EH (cell line): ENCODE measurements at places on chromosomes 6 and 20.

GRCh38 chr20:47204008-47204849, 152.3 kb downstream of the ZMYND8 start:
- DNase-seq: peak; percentile 68

DNA sequence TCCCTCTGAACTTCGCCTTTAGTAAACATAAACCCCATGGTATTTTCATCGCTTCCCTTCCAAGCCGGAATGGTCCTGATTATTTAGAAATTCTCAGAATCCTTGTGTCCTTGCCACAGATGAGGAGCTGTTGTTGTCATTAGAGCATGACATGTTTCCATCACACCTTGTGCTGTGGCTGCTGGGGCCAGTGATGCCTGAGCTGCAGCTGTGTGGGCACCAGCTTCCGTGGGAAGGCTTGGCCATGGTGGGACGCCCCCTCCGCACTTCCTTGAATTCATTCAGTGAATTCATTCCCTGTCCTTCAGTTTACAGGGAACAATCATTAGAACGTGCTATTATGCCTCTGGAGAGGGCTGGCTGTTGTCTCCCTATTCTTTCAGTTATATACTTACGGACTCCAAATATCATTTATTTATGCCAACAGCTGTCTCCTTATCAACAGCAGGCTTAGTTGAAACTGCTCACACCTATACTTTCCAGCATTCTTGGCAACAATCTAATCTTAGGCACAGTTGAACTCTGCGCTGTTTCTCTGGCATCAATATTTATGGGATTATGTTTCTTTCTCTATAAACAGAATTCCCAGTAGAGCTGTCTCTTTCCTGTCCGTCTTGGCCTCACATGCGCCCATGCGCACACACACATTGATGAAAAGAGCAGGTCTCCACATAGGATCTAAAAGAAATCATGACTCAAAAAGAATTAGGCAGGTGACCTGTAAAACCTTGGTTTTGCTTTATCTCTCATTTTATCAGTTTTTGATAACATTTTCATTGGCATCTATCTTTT, 9.0 kb downstream of the ADGRF1 start:
- no peak for DNase-seq

- DNase-seq: peak; percentile 42
Observed at GRCh38 chr6:13496513-13497190, 9.3 kb upstream of the GFOD1 start.

GRCh38 chr6:43950731-43951062, 176.6 kb downstream of the MRPL14 start:
- DNase-seq: no peak

GRCh38 chr20:59831916-59832270, 101.5 kb downstream of the SYCP2 start:
- DNase-seq: no peak

GRCh38 chr6:3151691-3152090, 5.7 kb downstream of the TUBB2A start:
- no peak for DNase-seq

DNA sequence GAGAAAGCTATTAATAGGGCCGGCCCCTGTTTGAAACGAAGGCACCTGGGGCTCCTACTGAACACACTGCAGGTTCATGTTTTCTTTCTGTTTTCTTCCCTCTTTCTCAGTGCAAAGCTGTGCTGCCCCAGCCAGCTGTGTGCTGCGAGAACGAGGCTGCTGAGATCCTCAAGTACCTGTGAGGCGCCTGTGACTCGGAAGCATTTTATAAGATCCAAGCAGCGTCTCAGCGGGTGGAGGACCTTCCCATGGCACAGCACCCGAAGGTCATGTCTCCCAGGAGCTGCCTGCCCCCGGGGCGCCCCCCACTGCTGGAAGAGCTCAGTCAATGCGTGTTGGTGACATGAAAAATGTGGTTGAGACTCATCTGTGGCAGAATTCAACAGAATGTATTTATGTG, 66.3 kb downstream of the SMOC2 start:
- DNase-seq: no peak

DNA sequence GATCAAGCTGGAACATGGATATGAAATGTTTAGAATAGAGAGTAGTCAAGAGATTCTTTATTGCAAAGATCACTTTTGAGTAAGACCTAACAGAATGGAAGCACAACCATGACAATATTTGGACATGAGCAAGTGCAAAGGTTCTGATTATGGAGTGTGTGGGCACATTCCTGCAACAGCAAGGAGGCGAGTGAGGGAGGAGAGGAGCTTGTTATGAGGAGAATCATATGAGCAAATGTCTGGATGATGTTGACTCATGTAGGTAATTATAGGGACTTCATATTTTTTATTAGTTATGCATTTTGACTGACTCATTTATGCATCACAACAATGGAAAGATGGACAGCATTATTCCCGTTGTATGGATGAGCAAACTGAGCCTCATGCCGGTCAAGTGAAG, 100.8 kb upstream of the SLC35B3 start:
- no peak for DNase-seq

DNA sequence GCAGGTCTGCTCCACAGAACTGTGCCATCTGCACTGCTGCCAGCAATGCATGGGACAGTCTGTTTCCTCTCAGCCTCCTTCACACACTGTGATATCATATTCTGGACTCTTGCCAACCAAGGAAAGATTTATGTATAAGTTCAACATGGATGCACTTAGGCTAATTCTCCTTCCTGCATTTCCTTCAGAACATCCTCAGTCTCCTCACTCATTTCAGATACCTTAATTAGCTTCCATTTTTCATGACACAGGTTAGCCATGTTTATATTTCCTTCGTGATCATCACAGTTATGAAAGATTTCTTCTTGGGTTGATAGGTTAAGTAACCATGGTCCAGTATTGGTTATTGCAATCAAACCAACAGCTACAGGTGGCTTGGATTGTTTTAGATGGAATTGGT, 46.4 kb upstream of the DDR1 start:
- no peak for DNase-seq

GRCh38 chr20:47189060-47189459, 167.4 kb downstream of the ZMYND8 start:
- peak; percentile 60 for DNase-seq

DNA sequence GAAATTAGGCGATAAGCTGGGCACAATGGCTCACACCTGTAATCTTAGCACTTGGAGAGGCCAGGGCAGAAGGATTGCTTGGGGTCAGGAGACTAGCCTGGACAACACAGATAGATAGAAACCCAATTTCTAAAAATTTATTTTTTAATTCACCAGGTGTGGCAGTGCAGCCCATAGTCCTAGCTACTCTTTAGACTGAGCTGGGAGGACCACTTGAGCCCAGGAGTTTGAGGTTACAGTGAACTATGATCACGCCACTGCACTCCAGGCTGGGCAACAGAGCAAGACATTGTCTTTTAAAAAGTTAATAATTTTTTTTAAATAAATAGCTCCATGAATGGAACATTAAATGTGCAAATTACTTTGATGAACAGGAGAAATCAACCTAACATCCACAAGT, 8.2 kb downstream of the ZNF318 start:
- DNase-seq: no peak

DNA sequence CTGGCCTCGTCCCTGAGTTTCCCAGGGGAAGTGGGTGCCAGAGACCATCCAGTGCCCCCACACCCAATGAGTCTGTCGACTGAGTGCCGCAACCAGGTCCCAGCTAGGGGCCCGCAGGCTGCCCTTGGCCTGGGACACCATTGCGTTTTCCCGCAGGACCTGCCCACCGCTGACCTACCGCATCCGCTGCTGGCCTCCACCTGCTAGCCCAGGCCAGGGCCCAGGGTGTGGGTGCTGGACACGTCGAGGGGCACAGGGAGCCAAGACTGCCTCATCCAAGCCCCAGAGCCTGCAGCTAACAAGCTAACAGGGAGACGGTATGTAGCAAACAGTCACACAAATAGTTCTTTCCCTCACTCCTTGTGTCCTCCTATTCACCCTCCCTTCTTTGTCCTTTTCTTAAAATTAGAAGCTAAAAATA, 97.7 kb downstream of the TMEM242 start:
- DNase-seq: peak; percentile 16

DNA sequence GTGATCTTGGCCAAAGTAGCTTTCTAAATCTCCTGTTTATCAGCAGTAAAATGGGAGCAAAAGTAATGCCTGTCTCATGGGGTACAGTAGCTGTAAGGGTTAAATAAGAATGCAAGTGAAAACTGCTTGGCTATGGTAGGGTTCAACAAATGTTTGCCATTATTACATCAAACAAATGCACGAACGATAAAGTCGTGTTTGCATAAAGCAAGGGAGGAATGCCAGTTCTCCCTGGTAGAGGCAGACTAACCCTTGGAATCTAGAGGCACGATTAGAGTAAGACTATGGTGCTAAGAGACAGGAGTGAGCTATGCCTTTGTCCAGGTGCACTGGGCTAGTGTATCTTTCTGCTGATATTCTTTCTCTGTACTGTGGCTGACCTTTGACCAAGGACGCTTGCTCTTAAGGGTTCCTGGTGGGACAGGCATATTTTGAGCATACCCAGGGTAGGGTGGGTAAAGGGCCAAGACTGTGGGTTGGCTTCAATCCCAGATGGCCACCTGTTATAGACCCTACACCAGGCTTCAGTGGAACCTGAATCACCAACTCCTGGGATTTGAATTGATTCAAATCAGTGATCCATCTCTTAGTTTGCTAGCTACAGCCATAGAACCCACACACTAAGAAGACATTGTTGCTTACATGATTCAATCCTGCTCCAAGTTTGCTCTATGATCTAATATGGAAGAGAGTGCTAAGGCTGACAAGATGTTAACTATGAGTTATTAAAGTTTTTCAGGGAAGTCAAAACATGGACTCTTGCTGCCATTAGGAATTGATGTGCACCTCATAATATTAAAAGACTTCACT, 139.9 kb downstream of the CCDC170 start:
- no peak for DNase-seq

GRCh38 chr6:23529902-23530301, 596.1 kb upstream of the NRSN1 start:
- DNase-seq: no peak

DNA sequence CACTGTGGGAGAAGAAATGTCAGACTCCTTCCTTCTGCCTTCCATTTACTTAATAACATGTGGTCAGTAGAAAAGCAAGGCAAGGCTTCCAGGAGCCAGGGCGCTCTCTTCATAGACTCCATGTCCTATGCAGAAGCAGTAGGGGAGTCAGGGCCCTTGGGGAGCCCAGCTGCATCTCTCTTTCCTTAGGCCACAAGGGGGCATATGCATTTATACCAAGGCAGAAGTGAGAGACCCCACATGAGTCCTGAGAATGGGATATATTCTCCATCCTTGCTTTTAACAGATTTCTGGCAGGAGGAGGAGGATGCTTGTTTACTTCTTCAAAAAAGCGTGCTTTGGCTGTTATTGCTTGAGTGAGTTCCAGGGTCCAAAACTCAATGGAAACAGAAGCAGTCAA, 198.5 kb downstream of the HIVEP2 start:
- peak; percentile 39 for DNase-seq

DNA sequence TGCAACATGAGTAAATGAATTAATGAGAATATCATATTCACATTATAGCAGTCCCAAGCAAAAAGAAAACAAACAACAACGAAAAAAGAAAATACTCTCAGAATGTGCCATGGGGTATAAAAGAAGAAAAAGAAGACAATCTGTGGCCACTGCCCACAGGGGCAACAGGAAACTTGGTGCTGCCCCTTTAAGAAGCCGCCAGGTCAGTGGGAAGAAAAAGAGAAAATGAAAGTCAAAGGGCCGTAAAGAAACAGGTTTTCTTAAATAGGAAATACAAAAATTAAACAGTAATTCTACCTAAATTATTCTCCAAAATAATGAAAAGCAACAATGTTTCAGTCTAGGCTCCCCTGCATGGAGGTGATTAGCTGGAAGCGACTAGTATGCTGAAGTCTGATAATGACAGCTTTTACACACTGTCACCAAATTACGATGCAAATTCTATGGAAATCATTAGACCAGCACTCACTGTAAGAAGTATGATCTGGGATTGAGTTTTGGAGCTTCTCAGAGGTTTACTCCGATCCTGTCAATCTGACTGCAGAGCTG, 23.6 kb downstream of the GMDS start:
- DNase-seq: no peak

GRCh38 chr20:7637184-7637583, 303.1 kb downstream of the HAO1 start:
- DNase-seq: no peak

GRCh38 chr6:150143516-150144293, 861 bp downstream of the PPP1R14C start:
- DNase-seq: no peak

DNA sequence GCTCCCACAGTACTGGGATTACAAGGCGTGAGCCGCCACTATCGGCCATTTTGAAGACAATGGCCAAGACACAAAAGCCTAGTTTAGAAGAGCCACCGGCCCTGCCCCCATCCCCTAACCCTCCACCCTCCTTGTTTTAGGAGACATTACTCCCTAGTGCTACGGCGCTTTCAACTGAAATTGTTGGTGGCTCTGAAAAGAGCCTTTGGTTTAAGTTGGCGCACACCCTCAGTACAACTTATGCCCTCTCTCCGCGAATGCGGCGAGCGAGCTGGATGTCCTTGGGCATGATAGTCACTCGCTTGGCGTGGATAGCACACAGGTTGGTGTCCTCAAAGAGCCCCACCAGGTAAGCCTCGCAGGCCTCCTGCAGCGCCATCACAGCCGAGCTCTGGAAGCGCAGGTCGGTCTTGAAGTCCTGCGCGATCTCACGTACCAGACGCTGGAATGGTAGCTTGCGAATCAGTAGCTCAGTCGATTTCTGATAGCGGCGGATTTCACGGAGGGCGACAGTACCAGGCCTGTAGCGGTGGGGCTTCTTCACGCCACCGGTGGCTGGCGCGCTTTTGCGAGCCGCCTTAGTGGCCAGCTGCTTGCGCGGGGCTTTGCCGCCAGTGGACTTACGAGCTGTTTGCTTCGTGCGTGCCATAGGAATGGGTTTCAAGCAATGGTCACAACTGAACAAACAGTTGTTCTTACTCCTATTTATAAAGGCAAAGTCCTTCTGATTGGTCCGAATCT, 114.9 kb upstream of the BTN3A2 start:
- peak; percentile 79 for DNase-seq

DNA sequence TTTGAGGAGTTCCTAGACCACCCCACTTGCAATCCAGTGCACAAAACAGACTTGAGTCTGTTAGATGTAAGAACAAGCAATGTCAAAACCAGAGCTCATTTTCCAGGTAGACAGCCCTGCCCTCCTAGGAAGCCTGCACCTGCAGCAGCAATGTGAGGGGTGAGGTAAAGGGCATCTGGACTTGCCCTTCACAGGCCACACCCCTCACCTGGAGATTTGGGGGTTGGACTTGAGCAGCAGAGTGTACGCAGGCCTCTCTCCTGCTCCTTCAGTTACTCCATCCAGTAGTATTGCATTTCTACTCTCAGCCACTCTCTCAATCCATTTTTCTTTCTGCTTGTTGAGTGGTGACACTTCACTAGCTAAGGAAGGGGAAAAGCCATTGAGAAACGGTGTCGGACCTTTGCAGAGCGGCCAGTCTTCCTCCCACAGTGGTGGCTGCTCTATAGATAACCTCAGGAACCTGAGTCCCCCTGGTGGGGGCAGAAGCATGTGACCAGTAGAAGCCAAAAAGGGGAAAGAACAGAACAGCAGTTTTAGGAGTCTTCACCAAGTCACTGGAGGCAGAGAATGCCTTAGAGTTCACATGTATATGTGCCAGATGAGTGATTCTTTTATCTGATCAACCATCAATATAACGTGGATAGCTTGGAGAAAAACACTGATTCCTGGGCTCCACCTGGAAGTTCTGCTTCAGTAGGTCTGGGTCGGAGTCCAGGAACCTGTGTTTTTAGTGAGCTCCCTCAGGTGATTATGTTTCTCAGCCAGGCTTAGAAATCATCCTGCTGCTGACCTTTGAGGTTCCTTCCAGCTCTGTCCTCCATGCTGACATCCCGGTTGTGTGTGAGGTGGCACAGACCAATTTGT, 28.0 kb downstream of the ARFGEF2 start:
- no peak for DNase-seq
